ENCODE measurements at places on chromosomes 1 and 21.

GRCh38 chr1:243236604-243237252 lies 18.4 kb downstream of the CEP170 start:
- no peak for DNase-seq

- no peak for DNase-seq
Measured at GRCh38 chr1:201711811-201712210, 117.1 kb upstream of the IPO9 start.

GRCh38 chr1:3021233-3021671 lies at the start of gene ACTRT2:
TSS of gene ACTRT2 (plus strand) at chr1:3021467. CDS start at chr1:3021687, 220 bp downstream.
- no peak for DNase-seq

DNA sequence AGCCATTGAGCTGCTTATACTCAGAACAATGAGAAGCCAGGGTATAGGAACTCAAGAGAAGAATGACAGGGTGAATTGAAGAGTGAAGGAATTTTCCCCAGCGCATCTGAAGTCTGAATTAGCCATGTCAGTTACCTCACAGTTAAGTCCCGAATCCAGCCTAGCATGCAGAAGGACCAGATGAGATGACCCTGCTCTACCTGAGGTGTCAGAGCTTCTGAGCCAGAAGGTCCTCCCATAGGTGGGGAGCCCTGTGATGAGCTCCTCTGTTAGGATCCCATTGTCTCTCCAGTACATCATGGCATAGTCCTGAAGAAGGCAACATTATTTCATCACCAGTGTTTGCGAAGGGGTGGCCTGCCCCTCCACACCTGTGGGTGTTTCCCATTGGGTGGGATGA lies 68.2 kb downstream of the OVGP1 start:
- no peak for DNase-seq

GRCh38 chr21:32136546-32136945 lies 142.3 kb downstream of the MIS18A start:
- no peak for DNase-seq
